ENCODE measurements at places on chromosomes 5 and 9.

DNA sequence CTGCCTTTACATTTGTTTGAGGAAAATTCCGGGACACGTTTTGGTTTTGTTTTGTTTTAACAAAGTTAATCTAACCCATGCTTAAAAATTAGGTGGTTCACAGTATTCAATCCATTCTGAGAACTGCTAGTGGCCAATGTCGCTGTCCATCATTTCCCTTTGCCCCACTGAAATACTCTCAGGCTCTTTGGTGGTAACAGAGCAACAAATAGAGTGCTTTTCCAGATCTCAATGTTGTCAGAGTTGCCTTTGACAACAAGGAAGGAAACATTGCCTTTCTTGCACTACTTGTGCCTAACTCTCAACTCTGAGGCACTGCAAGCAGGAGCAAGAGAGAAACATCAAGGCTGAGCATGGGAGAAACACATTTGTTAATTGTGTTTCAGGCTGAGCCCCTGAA lies 154.0 kb downstream of the MCTP1 start:
- DNase-seq = no peak

DNA sequence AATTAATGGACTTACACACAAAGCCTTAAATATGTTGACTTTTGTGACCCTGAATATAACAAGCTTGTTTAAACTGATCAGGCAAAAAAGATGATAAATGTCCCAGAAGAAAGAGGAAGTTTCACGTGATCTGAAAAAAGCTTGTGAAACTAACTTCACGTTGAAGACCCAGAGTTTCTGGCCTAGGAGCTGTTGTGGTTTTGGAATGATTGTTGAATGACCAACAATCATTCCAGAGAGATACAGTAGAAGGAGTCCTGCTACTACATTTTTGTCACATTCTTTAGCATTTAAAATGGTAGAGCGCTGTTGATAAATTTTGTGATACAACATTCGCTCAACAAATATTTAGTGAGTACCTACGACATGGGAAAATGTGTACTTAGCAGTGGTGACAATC lies 143.1 kb upstream of the FBN2 start:
- DNase-seq = no peak

- DNase-seq = no peak
Measured at GRCh38 chr5:140169410-140169809, 5.6 kb upstream of the CYSTM1 start.

GRCh38 chr5:141608557-141608956 lies 10.2 kb downstream of the DIAPH1 start:
- no peak for DNase-seq

All from posterior vena cava (tissue), 2 donors.